ENCODE measurements at places on chromosomes 6 and 20. TPM values are rescaled to one million over a fixed set of nuclear protein-coding genes. Genes with fewer than 3 reads are reported as not detected.

- H3K27ac ChIP-seq = no peak overlapping the region
- H3K36me3 ChIP-seq = no peaks in the 10 kb centered on the region
- no peak for DNase-seq
- H3K4me1 ChIP-seq = peaks cover 18% of the 10 kb centered on the region
- peaks cover 2% of the 10 kb centered on the region for H3K27me3 ChIP-seq
Observed at GRCh38 chr6:36703081-36703606, 5.5 kb downstream of the RAB44 start.

IRF4 gene
- 178 TPM for total RNA-seq

DNA sequence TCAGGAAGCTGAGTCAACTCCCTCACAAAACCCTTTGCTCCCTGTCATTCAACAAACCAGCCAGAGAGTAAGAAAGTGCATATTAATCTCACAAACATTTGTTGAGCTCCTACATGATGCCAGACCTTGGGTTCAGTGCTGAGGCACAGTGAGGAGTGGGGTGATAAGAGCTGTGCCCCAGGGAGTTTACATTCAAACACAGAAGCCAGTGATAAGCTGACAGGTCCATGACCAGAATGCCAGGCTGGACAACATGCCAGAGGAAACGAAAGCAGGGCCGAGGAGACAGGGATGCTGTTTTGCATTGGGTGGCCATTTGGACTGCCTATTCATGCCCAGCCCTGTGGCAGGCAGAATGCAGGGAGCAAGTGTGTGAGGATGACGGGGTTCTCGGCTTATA lies 76.7 kb downstream of the LRFN2 start:
- peaks cover 2% of the 10 kb centered on the region for H3K27me3 ChIP-seq
- no peak overlapping the region for H3K27ac ChIP-seq
- no peaks in the 10 kb centered on the region for H3K36me3 ChIP-seq
- DNase-seq = no peak
- peaks cover 13% of the 10 kb centered on the region for H3K4me1 ChIP-seq
- no peak overlapping the region for H3K4me3 ChIP-seq

DNA sequence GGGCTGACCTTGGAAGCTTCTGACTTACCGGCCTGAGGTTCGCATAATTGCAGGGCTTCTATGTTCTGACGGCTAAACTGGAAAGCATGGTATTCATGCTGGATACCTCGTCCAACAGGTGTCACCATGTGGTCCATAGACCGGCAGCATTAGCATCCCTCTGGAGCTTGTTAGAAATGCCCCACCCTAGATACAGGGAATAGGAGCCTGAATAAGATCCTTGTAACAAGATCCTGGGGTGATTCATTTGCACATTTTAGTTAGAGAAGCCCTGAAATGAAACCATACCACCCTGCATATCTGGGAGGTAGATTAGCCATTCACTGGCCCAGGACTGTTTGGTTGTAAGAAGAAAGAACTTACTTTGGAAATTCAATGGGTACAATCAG lies 77.7 kb downstream of the TMEM170B start:
- DNase-seq = no peak
- no peaks in the 10 kb centered on the region for H3K27me3 ChIP-seq
- no peak overlapping the region for H3K4me3 ChIP-seq
- no peaks in the 10 kb centered on the region for H3K36me3 ChIP-seq
- H3K27ac ChIP-seq = no peak overlapping the region
- H3K4me1 ChIP-seq = no peaks in the 10 kb centered on the region

TCF21 gene
- total RNA-seq = not detected

- no peak overlapping the region for H3K4me3 ChIP-seq
- H3K36me3 ChIP-seq = peaks cover 3% of the 10 kb centered on the region
- H3K27me3 ChIP-seq = no peaks in the 10 kb centered on the region
- H3K27ac ChIP-seq = no peak overlapping the region
- no peaks in the 10 kb centered on the region for H3K4me1 ChIP-seq
Observed at GRCh38 chr20:13507646-13508045, 131.1 kb downstream of the TASP1 start.

DNA sequence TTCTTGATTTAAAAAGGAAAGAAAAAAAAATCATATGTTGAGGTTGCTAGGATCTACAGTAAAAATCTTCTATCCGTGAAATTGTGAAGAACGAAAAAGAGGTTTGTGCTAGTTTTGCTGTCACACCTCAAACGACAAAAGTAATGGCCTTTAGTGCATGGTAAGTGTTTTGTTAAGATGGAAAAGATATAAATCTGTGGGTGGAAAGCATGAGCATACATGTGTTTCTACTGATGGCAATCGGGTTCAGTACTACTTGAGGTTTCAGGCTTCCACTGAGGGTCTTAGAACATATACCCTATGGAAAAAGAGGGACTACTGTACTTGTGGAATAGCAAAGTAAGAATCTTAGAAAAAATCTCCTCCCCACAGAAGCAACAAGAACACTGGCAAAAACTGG lies 58.0 kb downstream of the AHI1 start:
- H3K36me3 ChIP-seq = peaks cover 12% of the 10 kb centered on the region
- peak overlapping the region; percentile 9 for H3K4me3 ChIP-seq
- H3K4me1 ChIP-seq = peaks cover 23% of the 10 kb centered on the region
- no peaks in the 10 kb centered on the region for H3K27me3 ChIP-seq
- H3K27ac ChIP-seq = peak overlapping the region; percentile 10

GRCh38 chr6:167996424-167997199 lies 859 bp upstream of the KIF25 start:
- no peak overlapping the region for H3K4me3 ChIP-seq
- peaks cover 1% of the 10 kb centered on the region for H3K4me1 ChIP-seq
- DNase-seq = no peak

Data from activated CD4-positive, alpha-beta memory T cell treated with anti-CD3 and anti-CD28 coated beads, Interleukin-2, amount 10 ng/mL, durations not matched to agents 7 days and 5 days (primary cell).